ENCODE measurements at places on chromosomes 7 and 10.

DNA sequence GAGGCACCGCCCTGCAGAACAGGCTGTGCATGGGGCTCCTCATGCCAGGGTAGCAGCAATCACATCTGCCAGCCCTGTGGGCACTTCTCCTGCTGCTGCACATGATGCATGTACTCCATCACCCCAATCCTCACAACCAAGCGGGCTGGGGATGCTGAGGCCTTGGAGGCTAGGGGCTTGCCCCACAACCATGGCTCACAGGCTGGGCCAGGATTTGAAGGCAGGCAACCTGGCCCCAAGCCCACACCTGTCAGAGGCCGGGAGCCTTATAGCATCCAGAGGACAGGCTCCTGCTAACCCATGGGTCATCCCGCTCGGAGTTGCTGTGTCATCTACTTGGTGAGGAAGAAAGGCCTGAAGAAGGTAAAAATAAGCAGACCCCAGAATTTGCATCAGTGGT lies 2.2 kb downstream of the POLM start:
- DNase-seq: no peak

DNA sequence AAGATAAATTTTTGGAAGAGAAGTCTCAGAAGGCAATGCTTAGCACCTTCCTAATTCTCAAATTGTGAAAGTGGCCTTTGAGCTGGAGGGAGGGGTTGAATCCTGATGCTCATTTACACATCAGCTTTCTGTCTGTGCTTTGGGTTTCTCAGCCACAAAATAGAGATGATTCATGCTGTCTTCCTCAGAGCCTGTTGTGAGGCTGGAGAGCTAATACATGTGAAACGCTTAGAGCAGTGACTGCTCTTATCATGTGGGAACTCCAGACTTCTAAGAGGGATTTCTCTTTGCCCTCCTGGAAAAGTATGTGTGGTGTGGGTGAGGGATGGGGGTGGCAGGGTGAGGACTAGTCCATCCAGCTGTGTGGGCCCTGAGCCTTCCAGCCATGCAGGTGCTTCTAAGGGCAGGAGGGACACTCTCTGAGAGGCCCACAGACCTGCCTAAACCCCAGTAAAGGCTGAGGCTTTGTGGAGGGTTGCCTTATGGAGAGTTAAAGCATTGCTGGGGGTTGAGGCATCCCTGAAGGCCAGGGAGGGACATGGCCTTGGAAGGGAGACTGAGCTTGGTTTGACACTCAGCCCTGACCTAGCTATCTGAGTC lies 4.8 kb upstream of the EVX1 start:
- DNase-seq: no peak

GRCh38 chr10:72009425-72010081 lies 45.4 kb downstream of the CHST3 start:
- DNase-seq: no peak

DNA sequence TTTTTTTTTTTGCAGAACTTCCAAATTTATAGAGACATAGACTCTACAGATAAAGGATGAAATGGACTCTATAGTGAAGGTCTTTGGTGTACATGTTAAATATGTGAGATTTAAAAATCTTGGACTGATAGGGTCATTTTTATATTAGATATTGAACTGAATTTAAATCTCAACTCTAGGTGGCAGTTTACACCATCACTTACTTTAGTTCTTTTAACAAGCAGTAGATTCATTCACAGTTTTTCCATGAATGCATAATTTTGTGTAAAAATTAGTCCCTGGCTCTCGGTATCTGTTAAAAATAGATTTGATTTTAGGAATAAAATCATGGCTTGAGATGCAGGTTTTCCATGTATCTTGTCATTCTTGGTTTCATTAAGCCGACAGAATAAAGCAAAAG lies 31.1 kb upstream of the SNX13 start:
- DNase-seq: no peak

- no peak for DNase-seq
Measured at GRCh38 chr10:4651404-4652037, 174.5 kb upstream of the AKR1E2 start.

DNA sequence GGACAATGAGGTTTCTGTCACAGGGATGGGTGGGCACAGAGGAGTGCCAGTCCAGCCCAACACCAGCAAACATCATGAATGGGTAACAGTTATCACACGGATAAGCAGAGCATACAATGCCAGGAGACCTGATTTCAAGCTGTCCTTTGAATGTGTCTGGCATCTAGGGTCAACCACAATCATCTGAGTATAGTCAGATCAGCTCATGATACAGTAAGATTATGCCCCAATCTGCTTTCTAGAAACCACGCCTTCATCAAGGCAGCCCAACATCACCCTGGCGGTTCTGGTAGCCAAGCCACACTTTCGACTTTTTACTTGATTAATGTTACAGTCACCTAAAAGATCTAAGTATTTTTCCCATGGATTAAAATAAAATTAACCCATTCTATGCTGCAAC lies 10.5 kb downstream of the FAM171A1 start:
- DNase-seq: no peak

DNA sequence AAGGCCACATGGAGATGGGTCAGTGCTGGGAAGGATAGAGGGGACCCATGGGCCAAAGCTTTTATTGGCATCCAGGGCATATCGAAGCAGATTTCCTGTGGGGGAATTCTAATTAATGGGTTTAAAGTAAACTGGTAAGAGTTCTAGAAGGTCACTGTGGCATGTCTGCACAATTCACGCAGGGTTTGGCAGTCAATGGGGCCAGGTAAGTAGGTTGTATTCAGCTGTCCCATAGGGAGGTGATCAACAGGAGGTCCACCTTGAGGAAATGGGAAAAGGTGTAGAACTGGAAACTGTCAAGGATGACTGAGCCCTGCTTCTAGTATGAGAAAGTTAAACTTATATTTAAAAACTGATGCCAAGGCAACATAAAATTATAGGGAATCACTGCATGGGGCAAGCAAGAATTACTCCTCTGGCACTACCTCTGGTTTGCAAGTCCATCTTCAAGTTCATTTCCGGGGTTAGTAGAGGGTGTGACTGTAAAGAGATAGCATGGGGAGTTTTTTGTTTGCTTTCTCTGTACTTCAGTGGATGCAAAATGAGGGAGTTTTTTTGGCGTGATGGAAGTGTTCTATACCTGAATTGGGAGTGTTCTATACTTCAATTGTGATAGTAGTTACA lies 22.5 kb downstream of the TBC1D12 start:
- no peak for DNase-seq

- no peak for DNase-seq
Measured at GRCh38 chr10:84308481-84309304, 19.7 kb upstream of the CCSER2 start.

- DNase-seq: no peak
Measured at GRCh38 chr10:102045292-102045691, 10.7 kb downstream of the ARMH3 start.

- DNase-seq: no peak
Measured at GRCh38 chr10:112945811-112946210, 4.2 kb upstream of the TCF7L2 start.

DNA sequence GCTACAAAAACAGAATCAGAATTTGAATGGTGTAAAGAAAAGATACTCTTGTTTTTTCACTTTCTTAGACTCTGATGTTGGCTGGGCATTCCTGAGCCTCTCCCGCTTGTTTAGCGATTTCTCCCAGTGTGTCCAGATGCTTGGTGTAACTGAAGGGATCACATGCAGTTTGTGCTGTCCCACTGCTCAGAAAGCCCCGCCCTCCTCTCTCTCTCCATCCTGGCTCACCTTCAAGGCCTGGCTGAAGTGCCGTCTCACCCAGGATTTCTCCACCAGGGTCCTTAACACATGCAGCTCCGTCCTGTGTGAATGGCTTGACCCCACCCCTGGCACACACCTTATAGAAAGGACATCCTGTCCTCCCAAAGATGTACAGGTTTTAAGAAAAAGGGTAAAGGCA lies 437.1 kb downstream of the LRMDA start:
- no peak for DNase-seq

- no peak for DNase-seq
Measured at GRCh38 chr7:102081244-102081627, 205.4 kb upstream of the SH2B2 start.

DNA sequence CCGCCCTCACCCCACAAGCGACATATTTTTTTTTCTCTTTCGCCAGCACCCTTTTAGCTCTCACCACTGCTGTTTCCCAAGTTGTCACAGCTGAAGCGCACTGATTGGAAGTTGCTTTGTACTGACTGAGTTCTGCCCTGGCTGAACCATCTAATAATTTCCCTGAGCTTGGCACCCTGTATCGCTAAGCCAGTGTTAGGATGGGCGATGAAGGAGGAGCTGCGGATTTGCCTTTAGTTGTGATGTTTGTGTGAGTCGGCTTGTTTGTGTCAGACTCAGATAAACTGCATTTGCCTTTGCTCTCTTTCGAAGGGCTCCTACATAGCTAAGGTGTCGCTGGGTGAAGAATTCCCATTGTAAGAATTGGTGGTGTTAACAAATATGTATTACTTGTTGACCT lies 1.3 kb upstream of the ATXN7L1 start:
- DNase-seq: no peak
